ENCODE measurements at places on chromosomes 12 and 14.

DNA sequence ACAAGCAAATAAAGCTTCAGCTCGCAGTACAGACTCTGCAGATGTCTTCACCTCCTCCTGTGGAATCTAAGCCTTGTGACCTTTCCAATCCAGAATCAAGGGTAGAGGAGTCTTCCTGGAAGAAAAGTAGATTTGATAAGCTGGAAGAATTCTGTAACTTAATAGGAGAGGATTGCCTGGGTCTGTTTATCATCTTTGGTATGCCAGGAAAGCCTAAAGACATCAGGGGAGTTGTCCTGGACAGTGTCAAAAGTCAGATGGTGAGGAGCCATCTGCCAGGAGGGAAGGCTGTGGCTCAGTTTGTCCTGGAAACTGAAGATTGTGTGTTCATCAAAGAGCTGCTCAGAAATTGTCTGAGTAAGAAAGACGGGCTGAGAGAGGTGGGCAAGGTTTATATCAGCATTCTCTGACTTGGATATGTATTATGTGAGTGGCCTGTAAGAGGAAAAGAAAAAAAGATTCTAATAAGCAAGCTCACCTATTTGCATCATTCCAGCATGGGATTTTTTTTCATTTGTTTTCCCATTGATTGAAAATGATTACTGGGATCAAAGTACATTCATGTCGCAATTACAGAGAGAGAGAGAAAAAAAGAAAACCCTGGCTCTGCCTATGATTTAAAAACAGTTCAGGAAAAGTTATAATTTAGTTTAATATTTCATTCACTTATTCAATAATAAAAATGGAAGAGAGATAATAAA lies 767 bp downstream of the REP15 start:
- no peak for DNase-seq

DNA sequence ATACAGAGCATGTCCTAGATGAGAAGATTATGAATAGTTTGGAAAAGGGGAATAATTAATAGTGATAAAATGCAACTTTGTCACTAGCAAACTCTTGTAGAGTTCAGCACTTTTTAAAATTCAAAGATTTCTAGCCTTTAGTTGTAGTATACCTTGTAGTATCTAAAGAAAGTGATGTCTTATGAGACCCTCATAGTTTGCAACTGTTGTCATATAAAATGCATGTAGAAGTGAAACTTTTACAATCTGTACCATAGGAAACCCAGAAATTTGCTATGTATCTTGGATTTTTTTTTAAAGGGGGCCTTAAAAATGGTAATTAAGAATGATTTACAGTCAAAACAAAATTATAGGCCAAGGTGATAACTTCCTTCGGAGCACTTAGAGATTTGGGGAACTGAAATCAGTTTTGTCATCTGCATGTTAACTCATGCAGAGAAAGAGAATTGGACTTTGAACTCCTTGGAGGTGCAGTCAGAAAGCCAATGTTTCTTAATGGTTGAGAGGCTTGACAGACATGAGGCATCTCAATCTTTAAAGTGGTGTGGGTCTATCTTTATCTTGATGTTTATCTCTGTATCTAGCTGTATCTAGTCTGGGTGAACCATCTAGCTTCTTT lies 1.3 kb downstream of the LRRK2 start:
- no peak for DNase-seq

DNA sequence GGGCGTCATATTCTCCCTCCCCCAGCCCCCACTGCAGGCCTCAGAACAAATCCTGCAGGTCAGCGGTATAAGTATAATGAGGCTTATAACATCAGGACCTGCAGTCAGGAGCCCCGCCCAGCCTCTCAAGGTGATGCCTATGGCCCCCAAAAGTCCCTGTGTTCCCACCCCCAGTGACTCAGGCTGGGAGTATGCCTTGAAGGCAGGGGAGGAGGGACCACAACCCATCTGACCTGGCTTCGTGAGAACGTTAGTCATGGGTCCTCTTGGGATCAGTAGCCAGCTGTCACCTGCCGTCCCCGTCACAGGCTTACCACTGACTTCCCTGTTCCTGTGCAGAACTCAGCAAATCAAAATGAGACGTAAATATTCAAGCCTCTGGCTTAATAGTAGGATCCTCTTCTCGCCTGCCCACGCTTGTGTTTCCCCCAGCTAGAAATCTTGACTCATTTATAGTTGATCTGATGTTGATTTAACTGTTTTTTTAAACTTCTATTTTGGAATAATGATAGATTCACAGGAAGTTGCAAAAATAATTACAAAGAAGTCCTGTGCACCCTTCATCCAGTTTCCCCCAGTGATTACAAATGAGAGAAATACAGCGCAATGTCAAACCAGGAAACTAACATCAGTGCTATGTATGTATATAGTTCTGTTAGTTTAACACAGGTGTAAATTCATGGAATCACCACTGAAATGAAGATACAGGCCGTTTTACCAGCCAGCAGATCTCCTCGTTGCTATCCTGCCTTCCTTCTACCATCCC lies 107.5 kb downstream of the ADGRD1 start:
- no peak for DNase-seq

DNA sequence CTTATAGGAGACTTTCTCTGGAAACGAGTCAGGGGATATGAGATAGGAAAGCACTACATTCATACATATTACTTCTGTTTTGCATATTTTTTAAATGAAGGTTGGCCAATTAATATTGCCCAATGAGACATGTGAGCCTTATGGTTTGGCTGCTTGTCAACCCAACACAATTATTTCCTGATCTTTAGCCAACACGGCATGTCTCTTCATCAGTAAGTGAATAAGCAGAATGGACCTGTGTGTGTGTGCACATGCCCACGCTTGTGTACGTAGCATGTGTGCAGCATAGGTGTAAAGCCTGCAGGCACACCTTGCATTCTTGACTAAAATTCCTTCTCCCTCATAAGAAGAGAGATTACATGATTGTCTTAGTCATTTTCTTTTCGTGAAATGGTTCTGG lies 88.3 kb downstream of the STON2 start:
- peak; percentile 56 for DNase-seq

DNA sequence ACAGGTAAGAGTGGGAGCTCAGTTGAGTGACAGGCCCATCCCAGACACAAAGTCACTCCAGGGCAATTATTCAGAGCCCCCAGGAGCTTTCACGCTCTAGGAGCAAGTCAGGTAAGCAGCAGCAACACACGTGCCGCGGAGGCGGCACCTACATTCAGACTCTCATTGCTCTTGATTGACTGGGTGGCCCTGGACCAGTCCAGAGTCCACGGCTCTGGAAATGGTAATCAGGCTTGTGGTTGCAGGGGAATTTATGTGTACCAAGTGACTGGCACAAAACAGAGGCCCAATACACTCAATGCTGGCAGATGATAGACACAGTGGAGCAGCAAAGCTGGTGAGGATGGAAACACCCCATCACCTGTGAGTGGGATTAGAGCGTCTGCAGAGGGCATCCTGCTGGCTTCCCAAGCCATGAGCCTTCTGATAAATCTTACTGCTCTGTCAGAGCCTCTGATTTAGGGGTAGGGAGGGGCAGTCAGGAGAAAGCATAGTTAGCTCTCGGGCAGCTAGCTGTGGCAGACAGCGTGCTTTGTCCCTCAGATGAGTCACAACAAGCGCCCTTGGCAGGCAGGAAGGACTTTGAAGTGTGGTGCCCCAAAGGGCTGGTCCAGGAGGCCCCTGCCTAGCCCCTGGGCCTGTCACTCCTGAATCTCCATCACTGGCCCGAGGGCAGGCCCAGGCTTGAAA lies 344.7 kb downstream of the CACNA1C start:
- DNase-seq, result peak; percentile 16

- DNase-seq, result no peak
These were observed 101.8 kb downstream of the PHETA1 start for GRCh38 chr12:111267144-111267543.
